ENCODE measurements at places on chromosomes 7 and 10. TPM values are rescaled to one million over a fixed set of nuclear protein-coding genes. Genes with fewer than 3 reads are reported as not detected.

Gene MYO3A
- total RNA-seq = not detected

Gene ZNF365
- total RNA-seq = not detected

Gene MBLAC1
- total RNA-seq = 2.1 TPM

Gene ACTL6B
- total RNA-seq = not detected

Gene CPED1
- total RNA-seq = 27.5 TPM

Gene PNLIPRP3
- not detected for total RNA-seq

Gene DNAJB9
- 34.4 TPM for total RNA-seq

Gene GRK5
- total RNA-seq = 48.6 TPM

Gene HTR5A
- not detected for total RNA-seq

Gene CCL24
- not detected for total RNA-seq

Gene FGF8
- total RNA-seq = not detected

Gene ATP6V0A4
- total RNA-seq = not detected

Gene CLRN3
- not detected for total RNA-seq

Gene DGKI
- total RNA-seq = 1.4 TPM

Gene AGMO
- 0.16 TPM for total RNA-seq

Gene AMZ1
- 0.05 TPM for total RNA-seq

Gene INPP5F
- total RNA-seq = 4.0 TPM

Gene CADPS2
- 20.8 TPM for total RNA-seq

Gene NUPR2
- not detected for total RNA-seq

Gene CRTAC1
- 1.5 TPM for total RNA-seq

Gene PRR15
- 0.32 TPM for total RNA-seq

Gene NUTM2D
- 4.7 TPM for total RNA-seq

Gene TMEM176B
- 43.1 TPM for total RNA-seq

Data from Right ventricle myocardium inferior (tissue), 1 donor.